ENCODE measurements at places on chromosomes 7 and 10. TPM values are rescaled to one million over a fixed set of nuclear protein-coding genes. Genes with fewer than 3 reads are reported as not detected.

DNA sequence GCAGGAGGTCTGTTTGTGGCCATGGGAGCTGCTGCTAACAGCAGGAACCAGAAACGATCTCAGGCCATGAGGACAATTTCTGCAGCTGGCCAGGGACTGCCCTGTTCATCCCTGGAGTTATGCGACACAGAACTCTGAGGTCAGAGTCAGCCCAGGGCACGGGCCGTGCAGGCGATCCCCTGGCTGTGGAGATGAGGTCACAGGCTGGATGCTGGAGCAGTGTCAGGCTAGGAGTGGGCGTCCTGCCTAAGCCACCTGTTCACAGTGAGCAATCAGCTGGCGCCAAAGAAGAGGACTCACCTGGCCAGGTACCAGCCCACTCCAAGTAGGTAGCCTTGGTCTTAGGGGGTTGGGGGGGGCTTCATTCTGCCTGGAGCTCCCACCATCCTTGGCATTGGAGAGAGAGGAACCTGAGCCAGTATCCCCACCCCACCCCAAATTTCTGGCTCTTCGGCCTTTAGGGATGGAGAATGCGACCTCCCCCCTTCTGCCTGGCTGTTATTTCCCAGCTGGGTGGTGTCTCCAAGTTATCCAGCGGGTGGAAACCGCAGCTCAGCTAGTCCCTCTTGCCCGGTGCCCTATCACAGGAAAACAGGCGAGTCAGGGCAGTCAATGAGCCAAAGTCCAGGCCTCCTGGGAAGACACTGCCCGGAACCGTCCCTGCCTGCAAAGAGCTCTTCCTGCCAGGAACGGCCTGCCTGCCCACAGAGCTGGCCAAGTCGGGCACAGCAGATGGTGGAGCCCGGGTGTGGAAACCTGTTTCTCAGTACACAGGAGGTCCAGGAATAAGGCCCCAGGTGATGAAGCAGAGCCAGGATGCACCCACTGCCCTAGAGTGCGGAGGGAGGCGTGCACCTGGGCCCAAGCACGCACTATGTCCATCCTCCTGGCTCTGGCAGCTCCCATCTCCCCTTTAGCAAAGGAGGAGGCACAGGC is 1.8 kb upstream of the TTYH3 start:
- DNase-seq: no peak

DNA sequence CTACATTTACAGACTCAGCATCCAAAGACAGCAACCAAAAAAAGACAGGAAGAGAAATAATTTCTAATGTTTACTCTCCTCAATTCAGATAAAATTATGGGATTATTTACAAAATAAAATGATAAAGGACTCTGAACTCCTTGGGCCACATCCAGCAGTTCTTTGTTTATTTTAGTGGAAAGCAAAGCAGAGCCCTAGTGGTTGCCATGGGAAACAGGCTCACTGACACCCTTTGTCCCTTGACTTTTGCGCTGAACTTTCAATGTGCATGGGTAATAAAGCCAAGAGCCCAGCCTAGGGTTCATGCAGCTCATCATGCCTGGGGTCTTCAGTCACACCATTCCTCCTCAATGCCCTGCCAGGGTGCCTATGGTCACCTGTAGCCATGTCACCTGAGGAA is 442.6 kb upstream of the IGFBP3 start:
- no peak for DNase-seq

DNA sequence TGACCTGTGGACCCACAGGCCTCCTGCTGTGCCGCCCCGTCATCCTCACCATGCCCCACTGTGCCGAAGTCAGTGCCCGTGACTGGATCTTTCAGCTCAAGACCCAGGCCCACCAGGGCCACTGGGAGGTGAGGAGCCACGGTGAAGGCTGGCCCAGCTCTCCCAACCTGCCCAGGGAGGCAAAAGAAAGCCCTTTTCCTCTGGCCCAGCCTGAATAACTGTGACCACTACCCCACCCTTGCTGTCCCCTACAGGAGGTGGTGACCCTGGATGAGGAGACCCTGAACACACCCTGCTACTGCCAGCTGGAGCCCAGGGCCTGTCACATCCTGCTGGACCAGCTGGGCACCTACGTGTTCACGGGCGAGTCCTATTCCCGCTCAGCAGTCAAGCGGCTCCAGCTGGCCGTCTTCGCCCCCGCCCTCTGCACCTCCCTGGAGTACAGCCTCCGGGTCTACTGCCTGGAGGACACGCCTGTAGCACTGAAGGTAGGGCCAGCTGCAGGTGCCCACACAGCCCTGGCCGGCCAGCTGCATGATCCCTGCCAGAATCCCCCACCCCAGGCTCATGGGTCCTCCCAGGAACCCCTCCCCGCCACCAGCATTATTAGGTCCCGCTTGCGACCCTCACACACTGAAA is 25.5 kb upstream of the SLC29A3 start:
- no peak for DNase-seq

Gene ADRB1
- total RNA-seq: not detected

Gene SRI
- total RNA-seq: 176 TPM
